ENCODE measurements at places on chromosomes 6 and 20.

GRCh38 chr6:3443221-3443515 is 13.7 kb downstream of the SLC22A23 start:
- DNase-seq, result no peak

- DNase-seq, result peak; percentile 77
These were observed 219.3 kb downstream of the ARHGAP18 start for GRCh38 chr6:129490521-129491255.

- no peak for DNase-seq
These were observed 272.3 kb downstream of the KHDC1L start for GRCh38 chr6:72952808-72953630.

GRCh38 chr6:126077810-126078776 is 91.8 kb downstream of the TRMT11 start:
- no peak for DNase-seq

GRCh38 chr20:45993197-45993951 is 15.3 kb upstream of the MMP9 start:
- no peak for DNase-seq

DNA sequence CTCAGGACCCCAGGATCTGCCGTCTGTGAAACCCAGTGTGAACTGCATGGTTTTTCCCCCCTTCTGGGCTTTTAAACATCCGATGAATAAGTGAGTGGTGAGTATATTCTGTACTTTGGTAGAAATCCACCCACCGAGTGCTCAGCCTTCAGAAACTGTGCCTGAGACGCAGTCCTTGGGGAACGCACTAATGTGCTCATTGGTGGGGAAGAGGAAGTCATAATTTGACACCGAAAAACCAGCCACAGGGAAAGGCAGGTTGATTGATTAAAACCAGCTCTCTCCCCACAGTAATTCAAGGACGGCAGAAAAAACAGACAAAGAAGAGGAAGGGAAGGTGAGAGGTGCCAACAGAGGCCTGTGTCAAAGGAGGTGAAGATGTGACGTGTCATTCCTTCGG is 21.7 kb downstream of the EDN3 start:
- no peak for DNase-seq

GRCh38 chr6:140045116-140045515 is 670.7 kb upstream of the CITED2 start:
- no peak for DNase-seq

GRCh38 chr20:33673410-33674293 is 576 bp downstream of the NECAB3 start:
- no peak for DNase-seq

- no peak for DNase-seq
These were observed 573.3 kb downstream of the PKHD1 start for GRCh38 chr6:51513891-51514747.

Measured in stimulated activated CD4-positive, alpha-beta T cell treated with anti-CD3 and anti-CD28 coated beads, Interleukin-4, amount 100 ng/mL, for 24 hours (primary cell).